ENCODE measurements at places on chromosomes 4 and X. TPM values are rescaled to one million over a fixed set of nuclear protein-coding genes. Genes with fewer than 3 reads are reported as not detected.
A peak's percentile ranks its signal among the peaks of the same experiment; 100 is the strongest.

- peaks cover 60% of the 10 kb centered on the region for H3K36me3 ChIP-seq
- peak; percentile 63 for DNase-seq
- H3K27me3 ChIP-seq = no peaks in the 10 kb centered on the region
- H3K4me3 ChIP-seq = peak overlapping the region; percentile 2
- H3K4me1 ChIP-seq = peaks cover 64% of the 10 kb centered on the region
Measured at GRCh38 chr4:2256781-2257191, 5.1 kb downstream of the MXD4 start.

DNA sequence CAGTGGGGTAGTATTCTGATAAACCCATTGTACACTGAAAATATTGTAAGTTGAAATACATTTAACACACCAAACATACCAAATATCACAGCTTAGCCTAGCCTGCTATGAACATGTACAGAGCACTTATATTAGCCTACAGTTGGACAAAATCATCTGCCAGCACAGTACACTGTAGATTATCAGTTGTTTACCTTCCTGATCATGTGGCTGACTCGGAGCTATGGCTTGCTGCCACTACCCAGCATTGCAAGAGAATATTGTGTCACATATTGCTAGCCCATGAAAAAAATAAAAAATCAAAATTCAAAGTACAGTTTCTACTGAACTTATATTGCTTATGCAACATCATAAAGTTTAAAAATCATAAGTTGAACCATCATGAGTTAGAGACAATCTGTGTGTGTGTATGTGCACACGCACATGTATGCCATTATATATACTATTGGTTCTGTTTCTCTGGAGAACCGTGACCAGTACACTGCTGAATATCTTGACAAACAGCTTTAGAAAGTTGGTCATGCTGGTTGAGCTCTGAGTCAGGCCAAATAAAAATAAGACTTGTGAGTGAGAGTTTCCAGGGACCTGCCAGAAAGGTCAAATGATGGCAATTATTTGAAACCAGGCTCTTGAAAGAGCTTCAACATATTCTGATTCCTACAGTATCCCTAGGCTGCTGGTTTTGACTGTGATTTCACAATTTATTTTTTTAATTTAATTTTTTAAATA is 238.5 kb downstream of the PRR32 start:
- no peaks in the 10 kb centered on the region for H3K4me1 ChIP-seq
- no peak overlapping the region for H3K4me3 ChIP-seq
- no peak overlapping the region for H3K27ac ChIP-seq
- no peaks in the 10 kb centered on the region for H3K36me3 ChIP-seq

DNA sequence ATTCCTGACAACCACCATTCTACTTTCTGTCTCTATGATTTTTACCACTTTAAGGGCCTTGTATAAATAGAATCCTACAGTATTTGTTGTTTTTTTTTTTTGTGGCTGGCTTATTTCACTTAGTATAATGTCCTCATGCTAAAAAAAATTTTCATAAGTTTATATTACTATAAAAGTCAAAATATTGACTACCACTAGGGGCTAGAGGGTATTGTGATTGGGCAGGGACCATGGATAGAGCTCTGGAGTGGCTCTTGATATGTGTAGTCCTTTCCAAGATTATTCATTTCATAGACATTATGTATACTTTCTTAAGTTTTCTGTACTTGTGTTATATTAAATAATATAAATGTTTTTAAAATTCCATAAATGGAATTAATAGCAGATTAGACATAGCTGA is 34.6 kb downstream of the MYOZ2 start:
- no peaks in the 10 kb centered on the region for H3K4me1 ChIP-seq
- H3K4me3 ChIP-seq = no peak overlapping the region
- no peak overlapping the region for H3K27ac ChIP-seq
- no peak for DNase-seq

DNA sequence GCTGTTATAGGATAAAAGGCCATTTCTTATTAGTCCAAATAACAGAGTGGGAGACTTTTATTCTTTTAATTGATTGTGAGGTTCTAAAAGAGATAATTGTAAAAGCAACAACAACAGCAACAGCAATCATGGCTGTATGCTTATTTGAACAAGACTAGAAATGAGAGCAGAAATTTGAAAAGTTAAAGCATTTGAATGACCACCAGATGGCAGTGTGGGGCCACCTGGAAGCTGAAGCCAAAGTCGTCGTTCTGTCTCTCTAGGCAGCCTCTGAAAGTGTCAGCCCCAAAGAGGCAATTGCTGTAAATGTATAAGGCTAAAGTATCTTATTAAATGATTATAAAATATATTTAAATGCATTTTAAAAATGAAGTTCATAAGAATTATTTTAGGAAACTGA is 42.2 kb downstream of the SH2D1A start:
- H3K36me3 ChIP-seq = no peaks in the 10 kb centered on the region
- no peaks in the 10 kb centered on the region for H3K27me3 ChIP-seq
- H3K27ac ChIP-seq = no peak overlapping the region
- no peak overlapping the region for H3K4me3 ChIP-seq

- H3K36me3 ChIP-seq = no peaks in the 10 kb centered on the region
- DNase-seq = no peak
- no peaks in the 10 kb centered on the region for H3K27me3 ChIP-seq
- H3K27ac ChIP-seq = no peak overlapping the region
- H3K4me1 ChIP-seq = no peaks in the 10 kb centered on the region
Measured at GRCh38 chrX:21610168-21610567, 48.0 kb downstream of the KLHL34 start.

DNA sequence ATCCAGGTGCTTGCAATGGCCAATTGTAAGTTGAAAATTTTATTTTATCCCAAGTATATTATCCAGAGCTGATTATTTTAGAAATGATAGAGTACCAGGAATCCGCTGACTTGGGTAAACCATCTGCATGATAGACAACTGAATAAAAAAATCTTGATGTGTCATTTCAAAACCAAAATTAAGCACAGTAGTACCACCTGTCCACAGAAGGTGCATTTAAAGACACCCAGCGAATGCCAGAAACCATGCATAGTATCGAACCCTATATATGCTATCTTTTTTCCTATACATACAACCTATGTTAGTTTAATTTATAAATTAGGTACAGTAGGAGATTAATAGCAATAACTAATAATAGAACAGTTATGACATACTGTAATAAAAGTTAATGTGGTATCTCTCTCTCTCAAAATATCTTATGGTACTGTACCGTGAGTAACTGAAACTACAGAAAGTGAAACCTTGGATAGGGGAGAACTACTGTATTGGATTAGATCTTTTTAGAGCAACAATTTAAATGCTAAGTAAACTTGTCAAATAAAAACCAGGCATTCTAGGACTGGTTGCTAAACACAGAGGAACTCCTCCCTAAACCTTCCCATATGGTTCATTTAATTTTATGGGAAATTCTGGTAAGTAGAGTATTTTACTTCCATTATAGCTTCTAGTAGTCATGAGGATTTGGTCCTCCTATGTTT is 6.2 kb downstream of the NEIL3 start:
- H3K4me3 ChIP-seq = no peak overlapping the region
- no peaks in the 10 kb centered on the region for H3K36me3 ChIP-seq
- no peaks in the 10 kb centered on the region for H3K27me3 ChIP-seq
- H3K4me1 ChIP-seq = no peaks in the 10 kb centered on the region

- no peak for DNase-seq
- H3K4me1 ChIP-seq = no peaks in the 10 kb centered on the region
- no peak overlapping the region for H3K27ac ChIP-seq
- H3K4me3 ChIP-seq = no peak overlapping the region
Measured at GRCh38 chr4:40536032-40536431, 93.6 kb downstream of the RBM47 start.

DNA sequence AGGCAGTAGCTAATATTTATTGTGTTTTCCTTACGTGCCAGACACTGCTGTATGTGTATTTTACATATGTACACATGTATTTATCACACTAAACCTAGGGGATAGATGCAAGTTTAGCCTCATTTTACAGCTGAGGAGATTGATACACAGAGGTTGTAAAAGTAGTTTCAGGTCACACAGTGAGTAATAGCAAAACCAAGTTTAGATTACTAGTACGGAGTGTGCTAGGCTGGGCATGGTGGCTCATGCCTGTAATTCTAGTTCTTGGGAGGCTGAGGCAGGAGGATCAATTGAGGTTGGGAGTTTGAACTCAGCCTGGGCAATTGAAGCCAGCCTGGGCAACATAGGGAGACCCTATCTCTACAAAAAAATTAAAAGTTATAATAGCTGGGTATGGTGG is 701.1 kb upstream of the ATOH1 start:
- no peak overlapping the region for H3K27ac ChIP-seq
- H3K27me3 ChIP-seq = no peaks in the 10 kb centered on the region
- no peaks in the 10 kb centered on the region for H3K36me3 ChIP-seq
- no peak for DNase-seq
- H3K4me1 ChIP-seq = no peaks in the 10 kb centered on the region

ZNF630 gene
- total RNA-seq = 12.5 TPM

- H3K36me3 ChIP-seq = no peaks in the 10 kb centered on the region
- H3K4me1 ChIP-seq = no peaks in the 10 kb centered on the region
- H3K27me3 ChIP-seq = no peaks in the 10 kb centered on the region
- no peak overlapping the region for H3K4me3 ChIP-seq
- DNase-seq = peak; percentile 37
Measured at GRCh38 chr4:89788206-89789072, 48.5 kb downstream of the SNCA start.

SH3RF1 gene
- total RNA-seq = 47.8 TPM

MBNL3 gene
- 31.7 TPM for total RNA-seq

GPRASP3 gene
- 7.3 TPM for total RNA-seq

DNA sequence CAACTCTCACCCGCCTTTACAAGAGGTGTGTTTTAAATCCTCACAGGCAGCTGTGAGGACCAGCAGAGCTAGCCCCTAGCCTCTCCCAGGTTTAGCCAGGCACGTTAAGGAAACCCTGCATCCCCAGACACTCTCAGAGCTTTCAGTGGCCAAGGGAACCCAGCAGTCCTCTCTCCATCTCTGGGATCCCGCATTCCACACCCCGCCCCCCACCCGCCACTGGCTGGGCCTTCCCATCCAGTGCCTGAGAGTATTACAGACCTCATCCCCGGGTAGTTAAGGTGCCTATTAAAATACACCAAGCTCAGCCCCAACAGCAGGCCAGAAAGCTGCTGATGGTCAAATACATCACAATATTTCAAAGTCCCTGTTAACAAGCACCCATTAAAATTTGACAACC is 256.2 kb downstream of the BCOR start:
- no peaks in the 10 kb centered on the region for H3K4me1 ChIP-seq
- no peak overlapping the region for H3K27ac ChIP-seq
- no peak overlapping the region for H3K4me3 ChIP-seq
- H3K36me3 ChIP-seq = no peaks in the 10 kb centered on the region

AFM gene
- total RNA-seq = not detected

EREG gene
- not detected for total RNA-seq

- H3K4me1 ChIP-seq = no peaks in the 10 kb centered on the region
- no peaks in the 10 kb centered on the region for H3K27me3 ChIP-seq
- H3K36me3 ChIP-seq = no peaks in the 10 kb centered on the region
- H3K4me3 ChIP-seq = no peak overlapping the region
Measured at GRCh38 chr4:141464366-141464765, 172.0 kb upstream of the IL15 start.

DNA sequence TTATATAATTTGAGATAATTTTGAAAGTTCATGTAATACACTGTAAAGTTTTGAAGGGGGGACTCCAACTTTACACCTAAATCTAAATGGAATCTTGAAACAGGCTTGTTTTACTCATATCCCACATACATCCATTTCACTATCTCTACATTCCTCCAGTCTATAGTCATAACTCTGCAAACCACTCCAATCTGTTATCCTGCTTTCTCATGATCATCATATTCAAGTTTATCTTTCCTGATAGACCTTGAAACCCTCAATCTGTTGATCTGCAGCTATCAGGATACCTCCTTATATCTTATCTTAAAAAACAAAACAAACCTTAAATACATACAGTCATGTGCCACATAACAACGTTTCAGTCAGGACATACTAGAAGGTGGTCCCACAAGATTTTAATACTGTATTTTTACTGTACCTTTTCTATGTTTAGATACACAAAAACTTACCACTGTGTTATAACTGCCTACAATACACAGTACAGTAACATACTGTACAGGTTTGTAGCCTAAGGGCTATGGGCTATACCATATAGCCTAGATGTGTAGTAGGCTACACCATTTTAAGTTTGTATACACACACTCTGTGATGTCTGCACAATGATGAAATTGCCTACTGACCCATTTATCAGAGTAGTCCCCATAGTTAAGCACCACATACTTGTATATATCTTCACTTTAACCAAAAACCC is 14.0 kb downstream of the CHIC2 start:
- no peak for DNase-seq
- H3K27me3 ChIP-seq = no peaks in the 10 kb centered on the region
- no peak overlapping the region for H3K4me3 ChIP-seq
- H3K4me1 ChIP-seq = peaks cover 61% of the 10 kb centered on the region
- no peak overlapping the region for H3K27ac ChIP-seq

GRCh38 chr4:111399623-111400022 is 745.6 kb upstream of the FAM241A start:
- H3K4me1 ChIP-seq = peaks cover 5% of the 10 kb centered on the region
- DNase-seq = peak; percentile 49
- H3K27me3 ChIP-seq = no peaks in the 10 kb centered on the region
- H3K4me3 ChIP-seq = no peak overlapping the region
- H3K27ac ChIP-seq = no peak overlapping the region

DNA sequence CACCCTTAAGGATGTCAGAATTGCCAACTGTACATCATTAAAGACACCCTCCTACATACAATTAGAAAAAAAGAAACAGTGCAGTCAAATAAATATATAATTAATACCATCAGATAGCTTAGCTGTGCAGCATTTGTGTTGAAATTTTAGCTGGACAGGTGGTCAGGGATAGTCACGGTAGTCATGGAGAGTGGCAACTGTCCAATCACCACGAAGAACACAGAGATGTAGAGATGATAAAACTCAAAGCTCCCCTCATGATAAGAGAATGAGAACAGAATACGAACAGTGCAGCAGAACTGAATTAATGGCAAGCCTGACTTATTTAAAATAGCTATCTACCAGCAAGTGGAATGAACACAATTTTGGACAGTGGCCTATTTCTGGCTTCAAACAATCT is 27.2 kb downstream of the SLC39A8 start:
- H3K27me3 ChIP-seq = no peaks in the 10 kb centered on the region
- DNase-seq = no peak
- H3K4me3 ChIP-seq = no peak overlapping the region

GRCh38 chr4:14888790-14889572 is 113.3 kb upstream of the CPEB2 start:
- H3K4me1 ChIP-seq = no peaks in the 10 kb centered on the region
- H3K36me3 ChIP-seq = no peaks in the 10 kb centered on the region
- H3K27ac ChIP-seq = no peak overlapping the region
- DNase-seq = no peak
- no peaks in the 10 kb centered on the region for H3K27me3 ChIP-seq
- H3K4me3 ChIP-seq = no peak overlapping the region

CT45A10 gene
- not detected for total RNA-seq

- H3K27me3 ChIP-seq = no peaks in the 10 kb centered on the region
- DNase-seq = no peak
- no peaks in the 10 kb centered on the region for H3K36me3 ChIP-seq
- no peak overlapping the region for H3K4me3 ChIP-seq
- no peaks in the 10 kb centered on the region for H3K4me1 ChIP-seq
Measured at GRCh38 chr4:112060212-112060611, 85.0 kb upstream of the FAM241A start.
